RPMI8226 (cell line): ENCODE measurements at places on chromosomes 4 and X.

- DNase-seq: no peak
Measured at GRCh38 chr4:185437809-185438208, 12.0 kb upstream of the UFSP2 start.

DNA sequence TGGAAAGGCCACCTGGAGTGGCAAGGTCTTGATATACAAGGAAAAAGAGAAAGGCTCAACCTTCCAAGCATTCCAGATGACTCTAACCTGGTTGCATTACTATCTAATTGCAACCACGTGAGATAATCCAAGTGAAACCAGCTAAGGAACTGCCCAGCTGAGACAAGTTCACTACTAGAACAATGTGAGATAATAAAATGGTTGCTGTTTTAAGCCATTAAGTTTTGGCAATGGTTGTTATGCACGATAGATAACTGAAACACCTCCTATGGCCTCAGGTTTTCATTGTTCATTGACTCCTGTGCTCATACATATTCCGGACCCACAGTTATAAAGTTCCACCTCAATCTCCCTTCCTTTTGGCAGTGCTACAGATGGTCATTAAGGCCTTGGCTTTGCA lies 9.2 kb upstream of the CXorf66 start:
- DNase-seq: no peak

DNA sequence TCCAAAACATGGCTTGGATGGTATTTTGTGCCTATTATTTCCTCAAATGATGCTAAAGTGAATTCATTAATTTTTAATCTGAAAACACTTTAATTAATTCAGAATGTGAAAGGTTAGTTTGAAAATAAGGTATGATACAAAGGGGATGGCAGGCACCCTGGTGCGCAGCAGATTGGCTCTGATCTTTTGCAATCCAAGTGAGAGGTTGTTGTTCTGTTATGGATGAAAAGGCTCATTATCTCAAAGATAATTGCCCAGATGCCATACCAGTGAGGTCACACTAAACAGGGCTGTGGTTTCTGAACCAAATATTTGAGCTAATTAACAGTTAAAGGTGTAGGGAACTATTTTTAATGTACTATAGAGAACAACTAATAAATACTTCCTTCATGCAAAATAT lies 504.9 kb downstream of the RAPGEF2 start:
- DNase-seq: no peak

DNA sequence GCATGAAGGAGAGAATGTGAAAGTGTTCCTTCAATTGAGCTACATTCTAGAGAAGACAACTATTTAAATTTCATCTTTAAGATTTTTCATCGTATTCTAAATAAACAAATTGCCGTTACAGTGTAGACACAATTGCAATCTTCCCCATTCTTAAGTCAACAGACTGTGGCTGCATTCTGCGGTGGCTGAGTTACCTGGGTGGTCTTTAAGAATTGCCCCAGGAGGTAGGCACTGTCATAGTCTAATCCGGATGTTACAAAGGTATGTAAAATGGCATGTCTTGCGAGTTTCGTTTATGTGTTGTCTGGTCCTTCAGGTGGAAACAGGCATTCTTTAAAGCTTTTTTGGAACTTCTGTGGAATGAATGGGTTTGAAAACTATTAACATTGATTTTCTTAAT lies 586.1 kb upstream of the PITX2 start:
- no peak for DNase-seq

DNA sequence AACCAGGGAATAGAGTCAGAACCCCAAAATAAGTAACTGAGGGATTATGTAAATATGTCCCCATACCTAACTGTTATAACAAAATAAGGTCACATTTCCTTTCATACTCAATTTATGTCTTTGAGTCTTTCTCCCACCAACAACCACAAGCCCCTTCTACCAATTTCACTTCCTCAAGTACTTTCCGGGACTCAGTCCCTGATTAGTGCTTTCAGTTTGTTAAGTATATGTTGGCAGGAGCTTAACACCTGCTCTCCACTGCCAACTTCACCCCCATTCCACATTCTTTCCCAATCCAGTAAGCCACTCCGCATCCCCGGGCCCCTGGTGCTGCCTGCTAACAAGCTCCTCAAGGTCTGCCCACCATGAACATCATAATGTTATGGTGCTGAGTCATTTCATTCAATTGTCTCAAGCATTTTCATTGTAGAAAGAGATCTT lies 71.3 kb upstream of the SPRY1 start:
- peak; percentile 51 for DNase-seq

- peak; percentile 39 for DNase-seq
Measured at GRCh38 chrX:119004920-119005524, 30.6 kb downstream of the LONRF3 start.
